ENCODE measurements at places on chromosomes 16 and 17.

DNA sequence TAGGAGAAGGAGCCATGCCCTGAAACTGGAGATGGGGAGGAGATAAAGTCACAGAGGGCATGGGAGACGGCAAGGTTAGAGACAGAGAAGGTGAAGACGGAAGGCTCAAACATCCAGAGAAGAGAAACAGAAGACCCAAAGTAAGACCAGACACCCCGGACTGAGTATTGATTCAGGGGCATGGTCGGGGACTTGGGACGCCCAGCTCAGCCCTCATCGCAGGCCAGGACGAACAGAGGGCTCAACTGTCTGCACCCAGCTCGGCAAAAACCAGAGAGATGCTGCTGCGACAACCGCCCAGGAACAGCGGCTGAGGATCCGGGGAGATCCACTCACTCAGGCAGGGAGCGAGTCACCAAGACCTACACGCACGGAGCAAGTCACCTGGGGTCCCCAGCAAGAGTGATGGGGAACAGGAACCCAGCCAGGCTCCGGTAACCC is 999 bp downstream of the XYLT1 start:
- no peak for DNase-seq

DNA sequence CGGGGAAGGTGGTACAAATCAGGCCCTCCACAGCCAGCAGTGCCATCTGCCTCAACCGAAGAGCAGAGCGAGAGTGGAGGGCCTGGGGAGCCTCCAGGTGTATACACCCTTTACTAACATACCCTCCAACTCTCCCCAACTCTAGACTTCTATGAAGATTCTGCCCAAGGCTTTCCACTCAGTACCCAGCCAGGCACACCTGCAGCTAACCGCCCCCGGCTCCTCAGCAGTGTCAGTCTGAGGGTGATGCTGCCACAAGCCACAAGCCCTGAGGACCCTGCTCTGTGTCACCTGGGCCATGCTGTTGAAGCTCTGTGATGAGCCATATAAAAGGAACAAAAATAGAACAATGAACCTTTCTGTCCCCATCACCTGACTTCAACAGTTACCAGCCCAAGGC is 3.8 kb downstream of the CENPV start:
- DNase-seq = no peak

DNA sequence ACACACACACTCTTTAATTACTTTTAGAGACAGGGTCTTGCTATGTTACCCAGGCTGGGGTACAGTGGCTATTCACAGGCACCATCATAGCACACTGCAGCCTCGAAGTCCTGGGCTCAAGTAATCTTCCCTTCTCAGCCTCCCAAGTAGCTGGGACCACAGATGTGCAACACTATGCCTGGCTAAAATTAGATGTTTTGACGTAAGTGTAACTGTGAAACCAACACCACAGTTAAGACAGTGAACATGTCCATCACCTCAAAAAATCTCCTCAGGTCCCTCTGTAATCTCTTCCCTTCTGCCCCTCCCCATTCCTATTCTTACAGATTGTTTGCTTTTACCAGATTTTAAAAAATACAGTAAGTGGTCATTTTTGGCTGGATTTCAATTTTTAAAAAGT is 66.7 kb downstream of the RPGRIP1L start:
- no peak for DNase-seq

DNA sequence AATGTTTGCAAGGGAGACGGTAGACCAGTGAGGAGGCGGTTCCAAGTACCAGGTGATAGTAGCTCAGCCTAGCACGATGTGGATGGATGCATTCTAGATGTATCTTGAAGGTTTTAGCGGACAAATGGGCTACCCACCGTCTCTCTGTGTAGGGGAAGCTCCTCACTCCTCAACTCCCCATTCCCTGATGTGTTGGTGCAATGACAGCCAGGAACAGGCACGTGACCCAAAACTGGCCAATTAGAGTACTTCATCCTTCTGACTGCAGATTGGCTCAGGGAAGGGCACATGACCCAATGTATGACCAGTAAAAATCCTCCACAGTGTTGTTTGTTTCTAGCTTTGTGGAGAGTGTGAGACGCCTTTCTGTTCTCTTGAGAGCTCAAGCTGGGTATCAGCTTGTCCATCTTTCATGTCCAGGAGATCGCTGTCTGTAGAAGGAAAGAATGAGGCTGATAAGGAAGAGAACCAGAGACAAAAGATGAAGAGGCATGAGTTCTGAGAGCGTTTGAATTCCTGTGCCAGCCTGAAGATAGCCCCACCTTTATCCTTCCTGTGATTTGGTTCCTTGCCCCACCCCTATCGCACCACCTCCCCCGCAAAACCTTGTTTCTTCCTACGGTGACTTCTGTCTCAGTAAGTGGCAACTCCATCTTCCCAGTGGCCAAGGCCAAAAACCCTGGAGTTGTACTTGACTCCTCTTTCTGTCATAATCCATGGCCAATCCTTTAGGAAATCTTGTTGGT is 2.3 kb upstream of the BORCS6 start:
- DNase-seq = no peak

- no peak for DNase-seq
Observed at GRCh38 chr17:76714822-76715495, 4.2 kb upstream of the MXRA7 start.

DNA sequence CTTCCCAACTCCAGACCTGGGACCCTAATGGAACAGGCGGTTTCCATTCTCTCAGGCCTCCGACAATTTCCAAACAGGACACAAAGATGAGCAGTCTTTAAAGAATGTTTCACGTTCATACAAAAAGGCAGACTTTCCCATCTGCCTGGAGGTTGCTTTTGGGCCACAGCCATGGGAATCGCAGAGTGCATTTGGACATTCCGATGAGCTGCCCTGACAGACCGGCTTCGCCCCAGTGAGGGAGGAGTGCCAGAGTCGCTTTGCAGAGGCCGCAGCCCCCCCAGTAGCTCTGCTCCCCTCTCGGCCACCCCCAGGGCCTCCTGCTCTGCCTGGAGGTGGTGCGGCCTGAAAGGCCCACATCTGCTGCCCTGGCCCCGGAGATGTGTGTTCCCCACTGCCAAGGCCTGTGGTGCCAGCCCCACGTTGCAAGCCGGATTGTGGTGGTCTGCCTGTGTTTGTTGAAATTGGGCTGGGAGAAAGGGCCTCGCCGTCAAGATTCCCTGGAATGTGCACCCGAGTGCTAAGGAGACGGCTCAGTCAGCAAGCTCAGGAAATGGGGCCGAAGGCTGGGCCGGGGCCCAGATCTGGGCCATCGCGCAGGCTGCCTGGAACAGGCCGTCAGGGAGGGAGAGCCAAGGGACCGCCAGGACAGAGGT is 89.8 kb downstream of the C16orf95 start:
- DNase-seq = no peak

DNA sequence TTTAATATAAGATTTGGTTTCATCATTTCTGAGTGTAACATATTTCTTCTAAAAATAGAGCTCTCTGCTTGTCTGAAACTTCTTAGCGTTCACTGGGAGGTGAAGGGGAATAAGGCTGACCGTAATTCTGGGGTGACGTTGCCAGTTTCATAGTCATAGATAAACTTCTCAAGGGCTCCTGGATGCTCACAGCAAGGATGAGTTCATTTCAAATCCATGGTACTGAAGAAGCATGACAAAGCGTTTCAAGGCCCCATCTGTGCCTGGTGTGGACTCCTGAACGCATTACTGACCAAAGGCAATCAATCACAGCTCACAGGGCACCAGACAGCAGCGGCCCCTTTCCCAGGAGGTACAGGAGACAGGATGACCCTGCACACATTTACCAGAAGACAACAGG is 12.0 kb upstream of the EVPL start:
- DNase-seq = no peak

DNA sequence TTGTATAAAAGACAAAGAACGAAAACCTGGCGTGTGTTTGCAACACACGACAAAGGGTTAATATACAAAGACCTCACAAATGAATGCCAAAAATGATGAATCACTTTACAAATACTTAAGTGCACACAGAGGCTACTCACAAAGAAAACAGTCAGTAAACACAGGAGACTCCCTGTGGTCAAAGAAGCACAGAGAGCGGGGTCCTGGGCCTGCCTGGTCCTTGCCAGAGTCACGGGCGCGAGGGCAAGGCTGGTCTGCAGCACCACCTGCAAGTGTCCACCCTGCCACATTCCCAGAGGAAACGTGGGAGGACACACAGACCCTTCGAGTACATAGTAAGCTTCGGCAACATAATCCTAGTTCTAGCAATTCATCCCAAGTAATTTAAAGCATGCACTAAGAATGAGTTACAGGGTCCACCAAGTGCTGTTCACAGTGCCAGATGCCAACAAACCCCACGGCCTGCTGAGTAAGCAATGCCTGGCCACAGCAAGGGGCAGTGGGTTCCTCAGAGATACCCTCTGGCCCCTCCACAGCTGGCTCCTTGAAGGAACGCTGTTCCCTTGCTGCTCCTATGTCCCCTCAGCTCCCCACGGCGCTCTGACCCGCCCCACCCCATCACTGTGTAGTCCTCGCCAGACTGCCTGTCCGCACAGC is 24.6 kb upstream of the FAAP100 start:
- no peak for DNase-seq

- no peak for DNase-seq
Observed at GRCh38 chr16:89002851-89003830, 26.1 kb upstream of the CBFA2T3 start.

GRCh38 chr17:67659028-67659427 is 58.7 kb upstream of the NOL11 start:
- DNase-seq = no peak

- no peak for DNase-seq
Observed at GRCh38 chr17:58527949-58528348, 13.5 kb upstream of the MTMR4 start.

DNA sequence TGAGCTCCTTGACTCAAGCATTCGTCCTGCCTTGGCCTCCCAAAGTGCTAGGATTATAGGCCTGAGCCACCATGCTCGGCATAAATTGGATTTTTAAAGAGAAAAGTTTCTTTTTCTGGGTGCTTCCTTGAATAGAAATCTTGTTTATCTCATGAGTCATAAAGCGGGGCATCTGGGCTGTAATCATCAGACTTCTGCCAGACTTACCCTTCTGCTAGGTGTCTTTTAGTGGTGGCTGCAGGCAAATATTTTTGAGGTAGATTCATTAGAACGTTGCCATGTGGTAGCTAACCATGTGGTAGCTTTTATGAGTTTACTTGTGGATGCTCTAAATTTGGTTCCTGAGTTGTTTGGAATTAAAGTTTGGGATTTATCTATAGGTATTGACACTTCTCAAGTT is 13.4 kb downstream of the PGS1 start:
- no peak for DNase-seq

- no peak for DNase-seq
Observed at GRCh38 chr17:13582776-13583547, 18.8 kb downstream of the HS3ST3A1 start.

DNA sequence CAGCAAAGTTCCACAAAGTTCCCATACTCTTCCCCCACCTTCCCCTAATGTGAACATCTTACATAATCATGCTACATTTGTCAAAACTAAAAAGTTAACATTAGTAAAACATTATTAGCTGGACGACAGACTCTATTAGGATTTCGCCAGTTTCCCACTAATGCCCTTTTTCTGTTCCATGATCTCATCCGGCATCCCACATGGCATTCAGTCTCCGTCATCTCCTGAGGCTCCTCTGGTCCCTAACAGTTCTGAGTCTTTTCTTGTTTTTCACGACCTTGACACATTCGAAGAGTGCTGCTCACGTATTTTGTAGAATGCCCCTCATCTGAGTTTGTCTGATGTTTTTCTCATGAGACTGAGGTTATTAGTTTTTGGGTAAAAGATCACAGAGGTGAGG is 8.8 kb upstream of the MPRIP start:
- DNase-seq = no peak

GRCh38 chr16:69094501-69094900 is 11.0 kb upstream of the HAS3 start:
- DNase-seq = no peak

DNA sequence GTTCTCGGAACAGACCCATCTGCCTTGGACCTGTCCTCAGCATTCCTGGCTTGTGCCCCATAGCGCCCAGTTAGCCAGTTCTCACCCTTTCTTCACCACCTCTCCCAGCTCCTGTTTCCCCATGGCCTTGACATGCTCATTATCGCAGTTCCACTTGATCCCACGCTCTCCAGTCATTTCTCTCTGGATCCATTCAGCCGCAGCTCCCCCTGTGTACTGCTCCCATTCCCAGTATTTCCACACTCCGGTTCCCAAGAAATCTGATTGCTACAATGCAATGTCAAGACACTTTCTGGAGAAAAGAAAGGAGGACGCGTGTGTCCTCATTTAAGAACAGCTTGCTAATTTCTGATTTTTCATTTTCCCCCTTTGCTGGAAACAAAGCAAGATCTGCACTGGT is 55.4 kb downstream of the TMEM186 start:
- no peak for DNase-seq

DNA sequence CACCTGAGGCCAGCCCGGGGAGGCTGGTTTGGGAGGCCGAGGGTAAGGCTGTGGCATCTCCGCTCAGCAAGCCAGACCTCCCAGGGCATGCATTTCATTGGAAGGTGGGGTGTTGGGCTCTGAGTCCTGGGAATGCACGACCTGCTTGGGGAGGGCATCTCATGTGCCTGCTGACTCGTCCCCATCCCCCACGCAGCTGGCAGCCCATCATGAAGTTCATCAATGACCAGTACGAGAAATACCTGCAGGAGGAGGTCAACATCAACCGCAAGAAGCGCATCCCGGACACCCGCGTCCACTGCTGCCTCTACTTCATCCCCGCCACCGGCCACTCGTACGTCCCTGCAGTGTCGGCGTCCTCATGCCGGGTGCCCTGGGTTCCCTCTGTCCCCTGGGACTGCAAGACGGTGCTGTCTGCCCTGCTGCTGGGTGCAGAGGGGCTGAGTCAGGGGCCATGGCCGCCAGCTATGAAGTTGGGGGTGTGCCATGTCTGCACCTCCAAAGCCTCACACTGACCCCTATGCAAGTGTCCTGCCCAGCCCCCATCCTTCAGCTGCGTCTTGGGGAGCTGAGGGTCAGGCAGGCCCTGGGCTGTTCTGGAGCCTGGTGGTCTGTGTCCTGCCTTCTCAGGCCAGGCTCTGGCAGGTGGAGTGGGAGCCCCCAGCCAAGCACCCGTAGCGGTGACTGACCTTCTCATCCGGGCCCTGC is 347.9 kb downstream of the SEC14L1 start:
- no peak for DNase-seq

- no peak for DNase-seq
Observed at GRCh38 chr16:81645266-81645694, 133.8 kb upstream of the PLCG2 start.

DNA sequence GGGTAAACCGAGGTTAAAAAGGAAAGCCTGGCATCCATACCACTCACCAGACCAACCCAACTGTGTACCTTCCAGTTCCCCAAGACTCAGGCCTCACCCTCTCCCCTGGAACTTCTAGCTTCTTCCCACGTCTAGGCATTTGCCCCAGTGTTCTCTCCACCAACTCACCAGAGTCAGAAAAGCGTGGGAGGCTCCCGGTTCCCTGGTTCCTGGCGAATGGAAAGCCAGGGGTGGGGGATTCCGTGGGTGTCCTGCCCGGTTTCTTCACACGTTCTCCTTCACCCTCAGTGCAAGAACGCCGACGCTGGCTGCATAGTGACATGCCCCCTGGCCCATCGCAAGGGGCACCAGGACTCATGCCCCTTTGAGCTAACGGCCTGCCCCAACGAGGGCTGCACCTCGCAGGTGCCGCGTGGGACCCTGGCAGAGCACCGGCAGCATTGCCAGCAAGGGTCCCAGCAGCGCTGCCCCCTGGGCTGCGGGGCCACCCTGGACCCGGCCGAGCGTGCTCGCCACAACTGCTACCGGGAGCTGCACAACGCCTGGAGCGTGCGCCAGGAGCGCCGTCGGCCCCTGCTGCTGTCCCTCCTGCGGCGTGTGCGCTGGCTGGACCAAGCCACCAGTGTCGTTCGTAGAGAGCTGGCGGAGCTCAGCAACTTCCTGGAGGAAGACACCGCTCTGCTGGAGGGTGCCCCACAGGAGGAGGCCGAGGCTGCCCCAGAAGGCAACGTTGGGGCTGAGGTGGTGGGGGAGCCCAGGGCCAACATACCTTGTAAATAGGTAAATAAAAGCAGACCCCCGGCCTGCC is 1.7 kb downstream of the RNF151 start:
- no peak for DNase-seq

All from AG09319 (cell line).